Stimulated activated CD4-positive, alpha-beta T cell treated with anti-CD3 and anti-CD28 coated beads, Interleukin-15, amount 100 ng/mL, for 48 hours (primary cell): ENCODE measurements at places on chromosomes 13 and 19.

DNA sequence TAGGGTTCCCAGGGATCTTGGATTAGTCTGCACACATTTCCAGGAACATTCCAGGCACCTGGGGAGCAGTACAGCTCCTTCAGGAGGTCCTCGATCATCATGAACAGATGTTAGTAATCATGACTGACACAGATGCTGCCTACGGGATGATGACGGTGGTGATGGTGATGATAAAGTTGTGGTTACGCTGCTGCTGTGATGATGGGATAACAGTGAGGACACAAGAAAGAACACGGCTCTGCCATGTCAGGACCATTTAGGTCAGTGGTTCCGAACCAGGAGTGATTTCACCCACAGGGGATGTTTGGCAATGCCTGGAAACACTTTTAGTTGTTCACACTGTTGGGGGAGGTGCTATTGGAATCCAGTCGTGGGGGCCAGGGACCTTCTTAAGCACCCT lies 1193.0 kb downstream of the UQCRFS1 start:
- no peak for DNase-seq

GRCh38 chr13:40986101-40986856 lies 32.8 kb downstream of the ELF1 start:
- no peak for DNase-seq

DNA sequence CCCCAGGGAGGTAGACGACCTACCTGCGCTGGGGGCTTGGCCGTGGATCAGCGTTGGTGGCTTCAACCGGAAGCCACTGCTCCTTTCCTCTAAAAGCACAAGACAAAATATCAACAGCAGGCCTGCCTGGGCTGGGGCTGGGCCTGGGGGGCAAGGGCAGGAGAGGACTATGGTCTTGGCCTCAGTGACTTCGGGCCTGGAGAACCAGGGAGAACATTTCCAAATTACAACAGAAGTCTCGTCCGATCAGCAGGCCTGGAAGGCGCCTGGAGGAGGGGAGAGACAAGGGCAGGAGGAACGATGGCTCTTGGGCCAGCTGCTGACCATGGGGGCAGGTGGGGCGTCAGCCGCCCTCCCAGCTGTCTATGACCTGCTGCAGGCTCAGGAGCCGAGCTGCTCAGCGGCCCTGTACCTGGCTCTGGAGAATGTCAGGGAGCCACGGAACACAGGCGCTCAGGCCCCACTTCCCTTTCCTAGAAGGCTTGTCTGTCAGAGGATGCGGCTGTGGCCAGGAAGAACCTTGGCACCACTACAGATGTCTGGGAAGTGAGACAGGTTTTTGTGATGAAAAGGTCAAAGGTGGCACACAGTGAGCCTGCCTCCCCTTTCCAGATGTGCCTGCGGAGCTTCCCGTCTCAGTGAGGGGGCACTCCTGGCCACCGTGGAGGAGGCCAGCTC lies 19.5 kb downstream of the CAPS start:
- DNase-seq, result no peak

DNA sequence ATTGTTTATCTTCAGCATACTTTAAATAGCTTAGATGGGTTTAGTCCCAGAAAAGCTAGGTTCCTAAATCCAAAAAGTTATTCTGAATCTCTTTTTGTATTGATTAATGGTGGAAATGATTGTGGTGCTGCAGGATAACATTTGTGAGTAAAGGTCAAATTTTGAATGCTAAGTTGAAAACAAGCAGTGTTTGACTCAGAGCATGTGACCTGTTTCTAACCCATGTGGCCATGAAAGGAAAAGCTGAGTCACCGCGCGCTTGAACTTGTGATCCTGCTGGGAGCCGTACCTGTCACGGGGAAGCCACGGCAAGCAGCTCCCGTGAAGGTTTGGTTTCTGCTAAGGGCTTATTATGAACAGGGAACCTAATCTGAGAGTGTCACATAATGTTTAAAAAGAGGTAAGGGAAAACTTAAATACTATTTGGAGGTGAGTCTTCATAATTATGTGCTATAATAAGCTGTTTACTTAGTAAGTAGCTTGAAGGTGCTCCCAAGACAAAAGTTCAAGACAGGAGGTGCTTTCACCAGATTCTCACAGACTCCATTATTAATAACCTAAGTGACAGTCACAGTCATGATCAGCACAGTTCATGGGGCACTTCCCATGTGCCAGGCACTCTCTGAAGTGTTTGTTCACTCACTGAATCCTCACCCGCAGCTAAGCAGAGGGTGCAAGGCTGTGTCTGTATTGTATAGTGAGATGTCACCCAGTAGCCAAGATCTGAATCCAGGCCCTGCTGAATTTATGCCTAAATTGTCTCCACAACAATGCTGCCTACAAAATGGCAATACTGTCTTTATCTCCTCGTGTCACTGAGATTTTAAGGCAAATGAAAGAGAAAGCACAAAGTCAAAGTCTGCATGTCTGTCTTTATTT lies 286.5 kb downstream of the MYO16 start:
- peak; percentile 81 for DNase-seq

GRCh38 chr13:30339738-30340330 lies 32.5 kb upstream of the KATNAL1 start:
- DNase-seq, result no peak

GRCh38 chr13:94661406-94661805 lies 50.9 kb downstream of the SOX21 start:
- DNase-seq, result no peak

DNA sequence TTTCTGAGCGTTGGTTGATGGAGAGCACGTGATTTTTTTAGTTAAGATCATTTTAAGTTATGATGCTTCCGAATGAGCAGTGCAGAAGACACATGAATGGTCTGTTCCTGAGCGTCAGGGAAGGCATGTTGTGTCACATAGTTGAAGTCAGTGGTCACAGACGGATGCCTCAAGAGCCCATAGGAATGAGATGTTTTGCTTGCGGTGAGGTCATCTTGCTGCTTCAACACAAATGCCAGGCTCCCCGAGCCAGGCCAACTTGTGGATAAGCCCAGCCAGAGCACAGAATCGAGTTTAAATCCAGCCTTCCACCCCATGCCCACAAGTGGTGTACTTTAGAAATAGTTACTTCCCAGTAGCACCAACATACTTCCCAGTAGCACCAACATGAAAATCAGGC lies 5.4 kb downstream of the UPF3A start:
- no peak for DNase-seq

DNA sequence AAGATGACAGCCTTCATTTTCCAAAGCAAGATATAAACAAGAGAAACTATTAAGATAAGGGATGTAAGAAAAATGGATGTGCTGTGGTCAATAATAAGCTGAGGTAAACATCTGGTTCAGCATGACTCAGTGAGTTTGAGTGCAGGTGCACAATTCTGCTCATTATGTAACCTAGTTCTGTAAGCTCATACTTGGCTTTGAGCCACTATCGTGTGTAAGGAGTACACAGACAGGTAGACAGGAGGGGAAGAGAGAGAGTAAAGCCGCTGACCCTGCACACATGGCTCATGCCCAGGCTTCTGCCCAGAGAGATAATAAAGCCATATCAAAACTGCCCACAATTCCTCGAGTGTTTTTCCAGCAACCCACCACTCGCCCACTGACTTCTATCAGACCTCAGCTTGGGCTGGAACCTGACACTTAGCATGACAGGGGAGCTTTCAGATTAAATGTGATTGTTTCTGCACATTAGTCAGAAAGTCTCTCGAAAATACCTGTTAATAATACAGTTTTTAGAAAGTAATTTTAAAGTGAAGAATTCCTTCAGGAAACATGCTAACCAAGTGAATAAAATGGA lies 51.7 kb downstream of the ZNF91 start:
- no peak for DNase-seq

DNA sequence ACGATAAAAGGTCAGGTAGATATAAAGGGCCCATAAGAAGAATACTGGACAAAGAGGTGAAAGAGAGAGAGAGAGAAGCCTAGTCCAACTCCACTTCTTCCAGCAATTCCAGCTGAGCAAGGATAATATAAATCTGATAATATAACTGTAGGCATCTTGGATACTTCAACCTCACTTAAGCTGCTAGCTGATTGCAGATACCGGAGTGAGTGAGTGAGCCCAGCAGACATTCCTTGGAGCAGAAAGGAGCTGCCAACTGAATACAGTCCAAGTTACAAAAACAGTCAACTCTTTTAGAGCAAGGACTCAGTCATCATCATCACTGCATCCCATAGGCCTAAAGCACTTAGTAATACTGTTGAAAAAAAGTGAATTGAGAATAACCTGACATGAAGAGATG lies 387.6 kb downstream of the SLITRK6 start:
- no peak for DNase-seq

DNA sequence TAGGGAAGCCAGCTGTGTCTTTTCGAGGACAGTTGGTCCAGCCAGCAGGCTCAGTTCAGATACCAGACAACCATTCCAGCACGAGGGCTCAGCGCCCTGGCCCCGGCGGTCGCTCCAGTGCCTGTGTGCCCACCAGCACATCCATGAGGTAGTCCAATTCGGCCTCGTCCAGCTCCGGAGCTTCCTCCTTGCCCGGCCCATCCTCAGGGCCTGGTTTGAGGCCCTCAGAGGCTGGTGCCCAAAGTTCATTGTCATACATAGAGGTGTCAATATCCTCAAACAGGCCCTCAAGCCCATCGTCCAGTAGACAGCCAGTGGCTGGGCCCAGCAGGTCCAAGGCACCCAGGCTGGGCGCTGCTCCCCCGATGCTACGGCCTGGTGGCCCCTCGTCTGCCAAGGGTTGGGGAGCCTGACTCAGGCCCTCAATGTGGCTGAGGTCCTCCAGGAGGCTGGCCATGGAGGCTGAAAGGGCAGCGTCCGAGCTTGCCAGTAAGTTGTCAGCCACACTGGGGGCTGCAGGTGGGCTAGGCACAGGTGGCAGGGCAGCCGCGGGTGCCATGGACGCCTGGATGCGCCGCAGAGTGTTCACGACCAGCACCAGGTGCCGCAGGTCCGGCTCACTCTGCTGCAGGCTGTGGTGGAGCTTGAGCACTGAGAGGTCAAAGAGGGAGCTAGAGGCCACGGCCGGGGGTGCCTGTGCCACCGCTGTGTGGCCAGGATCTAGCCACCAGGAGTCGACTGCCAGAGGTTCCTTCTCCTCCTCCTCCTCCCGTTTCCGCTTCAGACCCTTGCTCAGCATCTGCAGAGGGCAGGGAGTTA lies 2.8 kb downstream of the SERTAD1 start:
- DNase-seq, result no peak

DNA sequence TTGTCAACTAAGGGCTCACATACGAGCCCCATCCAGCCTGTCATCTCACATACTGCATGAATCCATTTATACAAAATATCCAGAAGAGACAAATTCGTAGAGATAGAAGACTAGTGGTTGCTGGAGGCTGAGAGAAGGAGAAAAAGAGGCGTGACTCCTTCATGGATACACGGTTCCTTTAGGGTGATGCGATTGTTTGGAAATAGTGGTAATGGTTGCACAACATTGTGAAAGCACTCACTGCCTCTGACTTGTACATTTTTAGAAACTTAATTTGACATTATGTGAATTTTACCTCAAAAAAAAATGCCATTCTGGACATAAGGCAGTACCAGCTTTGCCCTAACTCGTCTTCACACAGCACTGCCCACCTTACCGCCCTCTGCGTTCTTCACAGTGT lies 27.3 kb downstream of the IGFL1 start:
- no peak for DNase-seq

GRCh38 chr19:53881482-53882390 lies at the start of gene PRKCG:
Gene PRKCG, plus strand, starts transcription at chr19:53882197. Its CDS starts 298 bp downstream, at chr19:53882495.
- DNase-seq, result no peak

GRCh38 chr19:44684892-44685863 lies 13.8 kb upstream of the CEACAM16 start:
- no peak for DNase-seq

- DNase-seq, result no peak
These were observed 339.0 kb downstream of the DCT start for GRCh38 chr13:94140511-94140910.

- DNase-seq, result no peak
These were observed 141.2 kb upstream of the KLHL1 start for GRCh38 chr13:70249332-70250064.

DNA sequence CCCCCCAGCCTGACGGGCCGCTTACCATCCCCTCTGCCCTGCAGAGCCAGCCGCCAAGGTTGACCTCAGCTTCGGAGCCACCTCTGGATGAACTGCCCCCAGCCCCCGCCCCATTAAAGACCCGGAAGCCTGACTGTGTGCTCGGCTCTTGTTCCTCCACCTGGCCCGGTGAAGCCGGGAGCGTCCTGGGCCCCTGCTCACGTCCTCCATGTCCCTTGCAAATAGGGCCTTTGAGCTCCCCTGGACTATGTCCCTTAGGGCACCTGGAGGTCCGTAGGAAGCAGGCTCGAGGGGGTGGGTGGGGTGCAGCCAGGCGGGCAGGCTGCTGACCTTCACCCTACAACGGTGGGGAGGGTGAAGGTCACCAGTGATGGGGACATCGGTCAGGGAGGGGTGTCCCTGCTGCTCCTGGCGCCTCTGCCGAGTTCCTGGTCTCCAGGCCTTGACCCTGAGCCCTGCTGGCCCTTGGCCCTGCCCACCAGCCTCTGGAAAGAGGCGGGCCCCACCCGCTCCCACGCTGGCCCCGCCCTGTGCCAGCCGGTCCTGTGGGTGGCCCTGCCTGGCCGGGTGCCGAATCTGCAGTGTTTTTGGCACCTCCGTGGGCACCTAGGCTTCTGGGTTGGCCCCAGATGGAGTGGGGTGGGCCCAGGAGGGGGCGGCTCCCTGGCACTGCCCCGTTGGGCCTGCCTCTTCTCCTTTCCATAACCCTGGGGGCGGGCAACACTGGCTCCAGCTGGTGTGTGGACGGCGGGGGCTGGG lies 3.3 kb downstream of the ATP5F1D start:
- no peak for DNase-seq

GRCh38 chr13:22175815-22176214 lies 504.9 kb downstream of the FGF9 start:
- DNase-seq, result no peak

- DNase-seq, result peak; percentile 12
These were observed 13.4 kb upstream of the SIGLEC12 start for GRCh38 chr19:51514866-51515481.

DNA sequence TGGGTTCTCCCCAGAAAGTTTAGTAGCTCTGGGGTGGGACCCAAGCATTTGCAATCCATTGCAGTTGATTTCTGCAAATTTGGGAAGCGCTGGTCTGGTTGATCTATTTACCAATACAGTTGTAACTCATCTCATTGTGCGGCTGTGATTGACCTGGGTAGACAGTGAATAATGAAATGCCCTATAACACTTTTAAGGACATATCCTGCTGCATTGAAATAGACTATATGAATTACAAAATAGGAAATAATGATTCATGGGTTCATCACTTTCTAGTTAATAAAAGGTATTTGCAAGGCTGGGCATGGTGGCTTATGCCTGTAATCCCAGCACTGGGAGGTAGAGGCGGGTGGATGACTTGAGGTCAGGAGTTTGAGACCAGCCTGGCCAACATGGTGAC lies 59.0 kb upstream of the FARP1 start:
- DNase-seq, result no peak

GRCh38 chr13:110340812-110341444 lies 33.8 kb downstream of the COL4A2 start:
- DNase-seq, result peak; percentile 51

- DNase-seq, result no peak
These were observed 23.9 kb downstream of the MUC16 start for GRCh38 chr19:8986296-8986695.
